MG63 (cell line): ENCODE measurements at places on chromosomes 16 and 17. TPM values are rescaled to one million over a fixed set of nuclear protein-coding genes. Genes with fewer than 3 reads are reported as not detected.
A peak's percentile ranks its signal among the peaks of the same experiment; 100 is the strongest.

DNA sequence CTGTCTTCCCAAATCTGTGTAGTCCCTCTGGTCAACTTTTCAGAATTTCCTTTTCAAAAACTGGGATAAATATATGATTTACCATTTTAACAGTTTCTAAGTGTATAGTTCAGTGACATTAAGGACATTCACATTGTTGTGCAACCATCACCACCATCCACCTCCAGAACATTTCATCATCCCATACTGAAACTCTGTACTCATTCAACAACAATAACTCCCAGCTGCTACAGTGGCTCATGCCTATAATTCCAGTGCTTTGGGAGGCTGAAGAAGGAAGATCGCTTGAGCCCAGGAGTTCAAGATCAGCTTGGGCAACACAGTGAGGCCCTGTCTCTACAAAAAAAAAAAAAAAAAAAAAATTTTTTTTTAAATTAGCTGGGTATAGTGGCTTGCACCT, 131.0 kb downstream of the AATF start:
- DNase-seq = no peak

DNA sequence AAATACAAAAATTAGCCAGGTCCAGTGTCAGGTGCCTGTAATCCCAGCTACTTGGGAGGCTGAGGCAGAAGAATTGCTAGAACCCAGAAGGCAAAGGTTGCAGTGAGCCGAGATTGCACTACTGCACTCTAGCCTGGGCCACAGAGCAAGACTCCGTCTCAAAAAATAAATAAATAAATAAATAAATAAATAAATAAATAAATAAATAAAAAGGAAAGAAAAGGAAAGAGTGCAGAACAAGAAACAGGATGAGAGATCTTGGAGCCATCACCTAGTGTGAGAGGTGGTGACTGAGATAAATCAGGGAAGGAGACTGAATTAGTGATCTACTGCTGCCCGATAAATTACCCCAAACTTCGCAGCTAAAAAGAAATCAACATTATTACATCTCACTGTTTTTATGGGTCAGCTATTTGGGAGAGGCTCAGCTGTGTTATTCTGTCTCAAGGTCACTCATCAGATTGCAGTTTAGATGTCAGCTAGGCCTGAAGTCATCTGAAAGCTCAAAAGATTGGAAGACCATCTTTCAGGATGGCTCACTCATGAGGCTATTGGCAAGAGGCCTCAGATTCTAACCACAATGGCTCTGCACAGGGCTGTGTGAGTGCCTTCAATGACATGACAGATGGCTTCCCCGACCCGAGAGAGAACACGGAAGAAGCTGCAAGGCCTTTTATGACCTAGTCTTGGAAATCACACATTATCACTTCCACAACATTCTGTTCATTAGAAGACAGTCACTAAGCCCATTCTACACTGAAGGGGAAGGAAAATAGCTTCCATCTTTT, 66.4 kb downstream of the CMC2 start:
- DNase-seq = no peak

DNA sequence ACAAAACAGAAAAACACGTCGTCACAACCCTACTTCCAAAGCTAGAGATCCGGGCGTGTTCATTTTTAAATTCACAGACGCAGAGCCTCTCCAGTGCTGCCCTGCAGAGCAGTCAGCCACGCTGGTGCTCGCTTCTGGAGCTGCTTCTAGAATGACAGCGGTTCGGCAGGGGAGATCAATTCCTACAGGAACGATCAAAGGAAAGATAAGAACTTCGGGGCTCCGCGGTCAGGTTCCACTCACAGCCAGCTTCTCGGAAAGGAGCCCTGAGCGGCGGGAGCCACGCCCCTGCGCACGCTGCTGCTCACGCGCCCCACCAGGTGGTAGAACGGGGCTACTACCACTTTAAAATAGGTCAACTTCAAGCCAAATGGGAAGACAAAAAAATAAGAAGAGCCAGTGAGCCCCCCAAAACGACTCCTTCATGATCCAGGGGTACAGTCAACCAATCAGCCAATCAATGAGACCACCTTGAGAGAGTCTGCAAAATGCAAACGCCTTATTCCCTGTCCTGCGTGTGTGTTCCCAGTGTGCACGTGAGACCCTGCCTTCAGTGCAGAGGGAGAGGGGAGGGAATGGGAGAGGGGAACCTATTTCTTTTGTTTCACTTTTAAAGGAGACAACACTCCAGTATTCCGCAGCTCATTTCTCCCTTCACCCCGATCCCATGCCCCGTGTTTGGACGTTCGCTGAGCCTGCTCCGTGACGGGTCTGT, 209.7 kb downstream of the RBFOX3 start:
- peak; percentile 31 for DNase-seq

DNA sequence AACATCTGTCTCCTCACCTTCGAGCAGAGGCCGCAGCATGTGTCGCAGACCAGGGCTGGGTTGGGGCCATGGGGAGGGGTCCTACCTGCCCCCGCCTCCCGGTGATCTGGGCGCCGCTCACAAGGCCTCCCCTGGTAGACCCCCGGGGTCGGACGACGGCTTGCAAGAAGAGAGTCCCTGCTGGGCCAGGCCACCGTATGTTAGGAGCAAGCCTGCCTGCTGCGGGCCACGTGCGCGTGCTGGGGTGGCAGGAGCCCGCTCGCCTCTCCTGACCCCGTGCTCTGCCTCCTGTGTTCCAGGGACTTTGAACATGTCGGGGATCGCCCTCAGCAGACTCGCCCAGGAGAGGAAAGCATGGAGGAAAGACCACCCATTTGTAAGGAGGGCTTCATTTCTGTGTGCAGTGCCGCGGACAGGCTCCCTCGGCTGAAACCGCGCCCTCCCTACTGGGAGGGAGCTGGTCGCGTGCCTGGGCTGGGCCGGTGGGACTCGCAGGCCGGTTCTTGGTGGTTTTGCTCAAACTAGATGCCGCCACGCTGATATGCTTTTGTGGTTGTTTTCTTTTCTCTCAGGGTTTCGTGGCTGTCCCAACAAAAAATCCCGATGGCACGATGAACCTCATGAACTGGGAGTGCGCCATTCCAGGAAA, 4.4 kb downstream of the UBE2I start:
- no peak for DNase-seq

GRCh38 chr17:62611728-62612127, 15.7 kb upstream of the MRC2 start:
- DNase-seq = no peak

PRSS8 gene
- total RNA-seq = not detected in 2 replicates

DNA sequence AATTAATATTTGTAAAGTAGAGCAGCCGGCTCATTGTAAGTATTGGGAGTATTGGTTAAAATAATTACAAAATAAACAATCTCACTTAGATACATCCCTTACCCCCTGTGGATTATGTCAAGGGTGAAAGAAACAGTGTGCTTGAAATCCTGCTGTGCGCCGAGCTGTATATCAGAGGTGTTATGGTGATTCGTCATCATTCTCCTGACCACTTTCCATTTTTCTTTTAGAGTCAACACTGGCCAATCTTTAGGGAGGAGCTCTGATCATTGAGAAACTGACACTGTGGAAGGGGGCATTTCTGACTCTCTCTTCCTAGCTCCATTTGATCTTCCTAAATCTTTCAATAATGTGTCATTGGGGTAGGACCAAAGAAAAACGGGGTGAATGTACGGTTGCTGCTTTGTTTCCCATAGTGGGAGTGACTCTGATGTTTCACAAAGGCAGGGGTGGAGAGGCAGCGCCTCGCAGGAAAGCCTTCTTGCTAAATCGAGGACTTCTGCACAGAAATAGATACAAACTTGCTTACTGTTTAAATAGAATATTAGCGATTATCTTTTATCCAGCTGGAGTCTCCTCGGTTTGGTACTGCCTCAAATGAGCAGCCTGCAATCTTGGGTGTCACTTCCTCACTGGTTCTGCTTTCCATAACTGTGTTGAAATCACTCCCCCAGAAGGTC, 123.4 kb downstream of the PRKCB start:
- no peak for DNase-seq

- DNase-seq = no peak
Measured at GRCh38 chr16:764848-765487, 4.4 kb downstream of the MSLN start.

FBXO39 gene
- total RNA-seq = not detected in 2 replicates

GRCh38 chr17:28381141-28381825, 9.8 kb downstream of the SARM1 start:
- no peak for DNase-seq

DNA sequence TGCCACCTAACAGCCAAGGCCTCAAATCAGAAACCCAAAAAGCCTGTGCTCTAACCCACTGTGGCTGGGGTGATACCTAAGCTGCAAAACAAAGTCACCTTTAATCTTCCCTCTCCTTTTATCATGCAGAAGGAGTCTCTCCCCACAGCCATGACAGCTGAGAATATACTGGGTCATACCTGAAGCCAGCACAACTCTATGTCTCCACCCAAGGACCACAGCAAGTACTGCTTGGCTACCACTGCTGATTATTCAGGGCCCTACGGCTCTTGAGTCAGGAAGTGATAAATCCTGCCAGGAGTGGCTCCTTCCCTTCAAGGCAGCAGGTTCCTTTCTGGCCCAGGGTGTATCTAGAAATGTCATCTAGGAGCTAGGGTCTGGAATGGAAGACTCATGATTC, 151.5 kb upstream of the TOM1L1 start:
- no peak for DNase-seq

GRCh38 chr17:10197721-10198508, 491 bp downstream of the GAS7 start:
- no peak for DNase-seq

GRCh38 chr17:81045590-81046095, 10.7 kb downstream of the BAIAP2 start:
- no peak for DNase-seq

GRCh38 chr17:6706996-6707395, 6.2 kb downstream of the SLC13A5 start:
- no peak for DNase-seq

DNA sequence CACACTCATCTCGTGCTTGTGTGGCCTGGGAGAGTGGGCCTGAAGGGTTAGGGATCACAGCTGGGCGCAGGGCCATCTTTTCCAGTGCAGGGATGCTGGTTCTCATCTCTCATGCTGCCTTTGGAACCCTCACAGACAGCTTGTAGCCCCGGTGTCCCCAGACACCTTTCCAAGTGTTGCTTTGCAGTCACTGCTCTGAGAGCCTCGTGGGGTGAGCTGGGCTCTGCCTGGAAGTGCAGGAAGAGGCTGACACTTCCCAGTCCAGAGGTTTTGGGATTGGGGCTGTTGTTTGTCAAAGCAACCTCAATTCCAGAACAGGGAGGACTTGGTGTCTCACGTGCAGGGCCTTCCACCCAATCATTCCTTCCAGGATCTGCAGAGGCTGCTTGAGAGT, 28.2 kb downstream of the TBX4 start:
- DNase-seq = no peak

DNA sequence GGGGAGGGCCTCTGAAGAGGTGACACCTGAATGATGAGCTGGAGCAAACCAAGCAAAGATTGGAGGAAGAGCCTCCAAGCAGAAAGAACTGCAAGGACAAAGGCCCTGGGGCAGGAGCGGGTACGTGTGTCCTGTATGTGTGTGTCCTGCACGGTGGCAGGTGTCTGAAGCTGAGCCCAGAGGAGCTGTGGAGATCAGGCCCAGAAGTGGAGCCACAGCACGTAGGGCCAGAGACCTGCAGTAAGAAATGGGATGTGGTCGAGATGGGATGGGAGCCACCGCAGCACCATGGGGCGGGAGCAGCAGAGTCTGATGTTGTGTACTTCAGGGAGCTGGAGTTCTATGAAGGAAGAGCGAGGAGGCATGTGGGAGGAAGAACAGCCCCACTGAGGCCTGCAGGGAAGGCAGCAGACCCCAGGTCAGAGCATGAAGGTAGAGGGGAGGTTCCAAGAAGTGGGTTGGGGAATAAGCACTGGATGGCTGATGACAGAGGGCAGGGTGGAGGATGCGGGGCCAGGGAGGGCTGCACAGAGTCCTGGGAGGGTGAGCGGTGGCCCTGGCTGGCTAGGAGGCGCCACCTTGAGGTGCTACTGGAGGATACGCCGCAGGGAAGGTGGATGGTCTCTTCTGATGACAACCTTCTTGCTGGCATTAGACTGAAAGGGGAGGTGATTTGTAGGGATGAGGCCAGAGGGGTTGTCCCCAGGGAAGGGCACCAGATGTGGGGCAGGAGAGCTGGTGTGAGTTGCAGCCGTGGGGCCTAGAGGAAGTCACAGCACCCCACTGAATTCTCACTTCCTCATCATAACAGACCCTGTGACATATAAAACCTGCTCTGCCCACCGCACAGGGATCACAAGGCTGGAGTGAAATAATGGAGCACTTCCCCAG, 10.6 kb upstream of the CETP start:
- DNase-seq = peak; percentile 73

DNA sequence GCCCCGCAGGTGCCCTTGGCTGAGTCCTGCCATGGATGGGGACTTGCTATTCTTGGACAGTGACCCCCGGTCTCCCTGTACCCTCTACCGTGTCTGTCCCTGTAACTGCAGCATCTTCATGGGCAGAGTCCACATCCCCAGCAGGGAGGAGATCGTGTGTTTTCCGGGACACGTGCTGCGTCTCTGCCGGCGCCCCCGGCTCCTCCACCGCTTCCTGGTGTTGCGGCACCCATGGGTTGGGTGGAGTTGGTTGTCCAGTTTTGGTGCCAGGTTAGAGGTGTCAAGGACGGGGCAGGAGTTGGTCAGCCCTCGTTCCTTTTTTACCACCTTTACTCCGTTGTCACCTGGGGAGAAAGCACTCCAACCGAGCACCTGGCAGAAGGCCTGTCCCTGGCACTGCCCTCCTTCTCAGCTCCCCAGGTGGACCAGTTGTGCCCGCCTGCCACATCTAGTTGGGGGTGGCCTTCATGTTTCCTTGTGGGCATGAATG, 20.0 kb downstream of the BAIAP2 start:
- no peak for DNase-seq

BFAR gene
- 121 and 179 TPM in 2 replicates for total RNA-seq

DNA sequence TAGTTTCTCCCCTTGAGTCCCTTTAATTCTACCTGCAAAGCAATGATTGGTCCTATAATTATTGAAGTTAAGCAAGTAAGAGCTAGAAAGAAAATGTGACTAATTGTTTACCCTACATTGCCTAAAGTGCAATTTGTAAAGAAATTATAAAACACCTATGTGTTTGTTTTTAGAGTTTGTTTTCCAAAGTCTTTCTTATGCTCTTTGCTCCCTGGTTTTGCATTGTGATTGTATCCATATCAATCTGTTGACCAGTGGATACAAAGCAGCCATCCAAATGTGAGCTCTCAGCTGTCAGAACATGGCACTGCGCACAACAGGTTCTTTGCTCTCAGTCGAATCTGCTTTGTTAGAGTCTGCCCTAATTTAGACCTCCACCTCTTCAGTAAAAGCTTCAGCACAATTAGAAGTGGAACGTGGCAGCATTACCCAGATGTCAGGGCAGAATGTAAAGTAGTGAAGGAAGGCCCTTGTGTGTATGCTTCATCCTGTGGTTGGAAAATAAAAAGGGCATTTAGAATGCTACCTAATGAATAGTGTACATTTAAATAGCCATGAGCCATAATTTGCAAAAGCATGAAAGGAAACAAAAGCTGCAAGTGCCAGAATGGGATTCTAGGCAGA, 70.5 kb downstream of the AATF start:
- no peak for DNase-seq

- peak; percentile 75 for DNase-seq
Measured at GRCh38 chr17:50148226-50149090, 2.0 kb downstream of the PPP1R9B start.

GRCh38 chr16:2513405-2514332, at the start of gene ATP6V0C:
ATP6V0C (plus strand) TSS chr16:2513952; CDS start chr16:2514104, 152 bp downstream.
- DNase-seq = peak; percentile 93

SCGB1C2 gene
- total RNA-seq = not detected in 2 replicates
